ENCODE measurements at places on chromosomes 12 and 14. TPM values are rescaled to one million over a fixed set of nuclear protein-coding genes. Genes with fewer than 3 reads are reported as not detected.

The HELB gene
- 4.6 TPM for total RNA-seq

The ASB2 gene
- not detected for total RNA-seq

The SCAF11 gene
- total RNA-seq = 105 TPM

The NDRG2 gene
- total RNA-seq = 17.1 TPM
